AG08395 (cell line): ENCODE measurements at places on chromosomes 3 and 15.

DNA sequence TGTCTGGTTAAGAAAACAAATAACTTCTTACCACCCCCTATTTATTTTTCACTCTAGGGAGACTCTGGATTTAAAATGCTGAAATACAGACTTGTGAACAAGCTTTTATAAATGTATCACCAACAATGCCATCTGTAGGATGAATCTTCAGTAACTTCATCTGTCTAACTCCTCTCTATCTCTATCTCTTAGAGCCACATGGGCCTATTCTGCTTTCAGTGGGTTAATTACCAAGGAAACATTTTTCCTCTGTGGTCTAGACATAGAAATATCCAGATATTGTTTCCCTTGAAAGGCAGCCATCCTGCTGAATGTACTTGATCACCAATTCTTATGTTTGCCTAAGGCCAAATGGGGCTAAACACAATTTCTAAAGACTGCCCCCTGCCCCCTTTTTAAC lies 167.6 kb upstream of the COL8A1 start:
- no peak for DNase-seq

DNA sequence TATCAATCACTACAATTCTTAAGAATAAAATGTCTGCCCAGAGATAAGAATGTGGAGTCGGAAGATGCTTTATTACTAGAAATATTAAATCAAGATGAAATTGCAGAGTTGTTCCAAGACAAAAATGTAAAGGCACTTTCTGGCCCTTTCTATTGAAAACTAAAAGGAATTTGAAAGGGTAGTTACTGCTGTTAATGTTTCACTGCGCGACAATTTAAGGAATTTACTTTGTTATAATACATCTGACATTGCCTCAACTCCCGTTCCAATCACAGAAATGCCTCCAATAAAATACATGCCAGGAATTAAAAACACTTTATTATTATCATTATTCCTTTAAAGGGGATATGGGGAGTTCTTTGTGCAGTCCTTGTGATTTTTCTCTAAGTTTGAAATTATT lies 26.4 kb downstream of the RSL24D1 start:
- no peak for DNase-seq

DNA sequence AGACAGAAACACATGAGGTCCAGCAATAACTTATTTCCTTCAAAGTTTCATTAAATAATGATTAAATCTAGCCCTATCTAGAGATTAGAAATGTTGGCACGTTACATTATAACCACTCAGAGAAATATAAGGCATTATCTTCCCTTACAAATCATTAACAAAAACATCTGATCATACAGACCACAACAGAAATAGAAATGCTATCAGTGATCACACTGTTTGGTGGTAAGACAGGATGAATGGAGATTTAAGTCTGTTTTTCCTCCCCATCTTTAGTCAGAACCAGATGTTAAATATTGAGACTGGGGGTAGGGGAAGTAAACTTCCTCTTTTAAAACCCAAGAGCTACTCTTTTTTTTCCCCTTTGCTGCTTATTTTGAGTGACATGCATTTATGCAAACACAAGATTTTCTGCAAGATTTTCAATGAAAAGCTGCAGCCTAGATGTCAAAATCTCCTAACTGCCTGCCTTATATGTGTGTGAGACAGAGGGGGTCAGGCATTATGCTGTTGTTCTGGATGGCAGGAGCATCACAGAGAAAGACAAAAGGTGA lies 70.4 kb downstream of the CBLB start:
- no peak for DNase-seq

DNA sequence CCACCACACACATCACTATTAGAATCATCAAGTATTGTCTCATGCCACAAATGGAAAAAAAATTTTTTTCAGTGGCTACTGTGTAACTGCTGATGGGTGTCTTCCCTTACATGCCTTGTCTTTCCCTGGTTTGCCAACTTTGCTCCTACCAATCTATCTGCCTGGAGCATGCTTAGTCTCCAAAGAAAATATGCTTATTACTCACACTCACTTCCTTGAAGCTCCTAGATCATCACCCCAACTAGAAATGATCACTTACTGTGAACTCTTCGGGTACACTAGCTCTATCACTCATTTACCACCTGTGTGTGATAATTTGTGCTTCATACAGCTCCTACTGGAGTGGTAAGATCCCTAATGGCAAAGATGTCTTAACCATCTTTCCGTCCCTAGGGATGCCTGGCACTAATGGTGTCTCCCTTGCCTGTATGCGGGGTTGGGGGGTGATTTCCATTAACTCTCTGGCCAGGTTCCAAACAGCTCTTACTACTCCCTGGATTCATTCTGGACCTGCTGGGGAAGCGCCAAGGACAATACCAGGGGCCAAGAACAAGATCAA lies 799 bp downstream of the VPS33B start:
- peak; percentile 34 for DNase-seq

- DNase-seq, result peak; percentile 74
Measured at GRCh38 chr15:83379579-83379959, 67.6 kb upstream of the SH3GL3 start.

GRCh38 chr3:158384019-158384418 lies 187.0 kb upstream of the MLF1 start:
- DNase-seq, result no peak

DNA sequence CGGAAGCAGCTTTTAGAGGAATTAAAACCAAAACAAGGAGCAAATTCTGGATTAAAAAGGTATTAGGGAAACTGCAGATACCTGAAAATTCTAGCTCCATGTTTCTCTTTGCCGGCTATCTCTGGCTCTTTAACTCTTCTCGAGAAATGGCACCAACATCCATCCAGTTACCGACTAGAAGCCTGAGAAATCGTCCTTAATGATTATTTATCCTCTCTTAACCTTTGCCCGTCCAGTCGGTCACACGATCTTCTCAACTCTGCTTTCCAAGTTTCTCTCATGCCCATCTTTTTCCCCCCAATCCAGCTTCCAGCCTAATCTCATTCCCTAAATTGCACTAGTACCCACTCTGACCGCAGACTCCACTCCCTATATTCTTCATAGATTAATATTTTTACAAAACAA lies 596 bp upstream of the SGO1 start:
- DNase-seq, result peak; percentile 10

DNA sequence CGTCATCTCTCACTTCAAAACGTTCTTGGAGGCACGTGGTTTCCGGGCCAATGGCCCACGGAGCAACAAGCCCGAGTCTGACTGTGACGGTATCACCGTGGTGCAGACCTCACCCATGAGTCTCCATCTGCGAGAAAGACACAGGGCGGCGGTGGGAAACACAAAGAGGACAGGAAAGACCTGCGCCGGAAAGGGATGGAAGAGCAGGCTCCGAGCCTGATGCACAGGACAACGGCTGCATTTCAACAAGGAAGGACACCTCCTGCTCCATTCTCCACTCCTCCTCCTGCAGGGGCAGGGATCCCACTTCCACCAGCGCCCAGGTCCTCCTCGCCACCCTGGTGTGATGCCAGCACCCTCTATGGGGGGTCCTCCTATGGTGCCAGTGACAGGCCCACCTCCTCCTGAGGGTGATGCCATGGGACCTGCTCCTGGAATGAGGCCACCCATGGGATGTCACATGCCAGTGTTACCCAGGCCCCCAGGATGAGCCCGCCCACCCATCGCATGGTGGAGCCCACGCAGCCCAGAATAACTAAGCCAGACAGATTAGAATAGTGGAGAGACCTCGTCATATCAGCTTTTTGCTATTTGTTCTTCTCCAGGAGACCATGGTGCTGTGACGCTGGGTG lies 73.0 kb upstream of the PCSK6 start:
- no peak for DNase-seq

DNA sequence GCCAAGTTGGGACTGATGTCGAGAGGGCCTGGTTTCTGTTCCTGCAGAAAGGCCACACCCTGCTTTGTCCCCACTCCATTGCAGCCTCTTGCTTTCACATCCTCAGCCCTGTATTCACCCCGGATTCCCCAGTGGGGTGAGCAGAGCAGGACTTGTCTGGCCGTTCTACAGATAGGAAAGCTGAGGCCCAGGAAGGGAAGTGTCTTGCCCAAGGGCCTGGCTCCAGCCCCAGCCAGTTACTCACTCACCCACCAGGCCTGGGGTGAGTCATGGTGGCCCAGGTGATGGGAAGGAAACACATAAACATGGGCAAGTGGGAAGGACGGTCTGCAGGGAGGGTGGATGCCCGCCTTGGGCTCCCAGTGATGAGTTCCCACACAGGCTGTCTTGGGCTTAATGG lies 6.1 kb upstream of the DUSP7 start:
- DNase-seq, result peak; percentile 94

GRCh38 chr3:42493126-42493797 lies 9.2 kb upstream of the VIPR1 start:
- no peak for DNase-seq

DNA sequence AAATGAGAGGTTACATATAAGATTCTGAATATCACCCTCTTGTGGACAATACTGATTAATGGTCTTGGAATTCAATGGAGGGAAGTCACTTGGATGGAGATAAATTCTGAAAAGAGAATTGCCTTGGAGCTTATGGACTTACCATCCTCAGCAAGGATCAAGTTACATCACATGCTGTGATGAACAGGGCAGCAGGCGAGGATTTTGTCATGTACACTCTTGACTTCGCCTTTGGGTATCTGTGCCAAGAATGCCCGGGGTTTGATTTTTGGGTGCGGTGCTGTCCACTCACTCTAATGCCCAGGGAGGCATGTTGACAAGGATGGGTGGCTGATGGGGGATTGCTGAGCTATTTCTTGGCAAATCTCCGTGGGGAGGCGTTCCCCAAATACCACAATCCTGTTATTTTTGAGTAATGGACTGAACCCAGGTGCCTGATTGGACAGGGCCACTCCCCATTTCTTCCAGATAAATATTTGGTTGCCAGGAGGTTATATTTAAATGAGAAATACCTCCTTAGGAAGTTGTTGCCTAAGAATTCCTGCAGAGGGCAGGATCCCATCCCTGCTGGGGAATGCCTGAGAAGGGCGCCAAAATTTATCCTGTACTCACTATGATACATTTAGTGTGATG lies 96.3 kb downstream of the TPRG1 start:
- peak; percentile 27 for DNase-seq

DNA sequence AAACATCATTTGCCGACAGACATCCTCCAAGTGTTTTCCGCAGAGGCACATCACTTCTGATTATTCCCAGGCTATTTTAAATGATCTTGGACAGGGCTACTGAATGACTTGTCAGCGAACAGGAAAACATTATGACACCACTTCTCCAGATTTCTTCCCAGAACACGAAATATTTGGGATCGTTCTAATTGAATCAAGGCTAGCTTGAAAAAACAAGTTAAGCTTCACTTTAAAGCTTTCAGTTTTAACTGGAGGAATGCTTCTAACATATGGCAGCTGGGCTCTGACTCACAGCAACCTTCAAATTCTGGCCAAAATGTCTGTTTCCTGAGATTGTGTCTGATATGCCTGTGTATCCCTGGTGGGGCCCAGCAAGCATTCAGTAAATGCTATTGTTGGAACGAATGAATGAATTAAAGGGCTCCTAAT lies 127.0 kb upstream of the ICE2 start:
- DNase-seq, result peak; percentile 69

GRCh38 chr3:118527514-118528044 lies 507.1 kb downstream of the IGSF11 start:
- DNase-seq, result no peak

GRCh38 chr3:195752066-195752465 lies 31.3 kb downstream of the MUC20 start:
- DNase-seq, result no peak

DNA sequence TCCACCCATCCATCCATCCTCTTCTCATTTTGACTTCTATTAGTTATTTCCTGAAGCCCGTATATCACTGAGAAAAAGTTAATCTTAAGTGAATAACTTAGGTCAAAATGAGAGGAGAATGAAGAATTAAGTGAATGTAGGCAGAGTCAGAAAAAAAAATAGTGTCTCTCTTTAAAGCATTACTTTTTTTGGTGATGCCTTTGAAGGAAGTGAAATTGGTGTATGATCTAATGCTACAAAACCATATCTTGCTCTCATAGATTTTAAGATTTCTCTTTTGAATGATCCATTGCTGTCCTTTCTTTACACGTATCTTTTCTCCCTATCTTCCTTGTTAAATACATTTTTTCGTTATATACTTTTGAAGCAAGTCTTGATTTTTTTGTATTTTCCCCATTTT lies 23.4 kb downstream of the FNDC3B start:
- DNase-seq, result no peak

DNA sequence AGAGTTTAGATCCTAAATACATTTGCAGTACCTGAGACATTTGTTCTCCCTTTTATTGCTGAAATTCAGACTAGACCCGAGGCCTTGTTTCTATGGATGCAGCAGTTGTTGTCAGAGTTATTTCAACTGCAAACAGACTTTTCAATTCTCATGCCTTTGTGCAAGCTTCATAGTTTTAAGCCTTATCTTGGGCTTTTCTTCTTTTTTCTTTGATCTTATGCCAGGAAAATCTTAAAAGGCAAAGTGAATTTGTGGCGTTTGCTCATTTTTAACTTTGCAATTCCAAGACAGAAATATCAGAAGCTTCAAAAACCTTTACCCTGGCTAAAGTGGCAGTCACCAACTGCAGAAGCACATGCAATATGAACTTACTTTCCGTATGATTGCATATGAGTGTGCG lies 576.7 kb downstream of the DIPK2A start:
- no peak for DNase-seq

- no peak for DNase-seq
Measured at GRCh38 chr3:147356909-147357900, 49.1 kb downstream of the ZIC4 start.

- no peak for DNase-seq
Measured at GRCh38 chr3:152293347-152294006, 24.7 kb downstream of the MBNL1 start.

DNA sequence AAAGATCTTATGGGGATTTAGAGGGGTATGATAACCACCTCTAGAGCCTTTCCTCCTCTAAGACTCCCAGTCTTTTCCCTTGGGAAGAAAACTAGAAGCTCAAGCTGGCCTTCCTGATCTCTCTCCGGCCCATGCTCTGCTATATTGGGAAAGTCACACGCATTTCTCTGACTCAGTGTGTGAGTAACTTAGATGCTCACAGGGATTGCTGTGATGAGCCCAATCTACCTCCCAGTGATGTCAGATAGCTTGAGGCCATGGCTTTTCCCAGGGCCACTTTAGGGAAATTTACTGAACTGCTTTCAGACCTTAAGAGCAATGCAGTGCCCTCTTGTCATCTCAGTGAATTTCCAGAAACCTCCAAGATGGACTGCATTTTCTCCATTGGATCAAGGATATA lies 8.6 kb upstream of the ST8SIA2 start:
- DNase-seq, result peak; percentile 83

- DNase-seq, result peak; percentile 13
Measured at GRCh38 chr3:24545887-24546286, 51.2 kb upstream of the THRB start.

DNA sequence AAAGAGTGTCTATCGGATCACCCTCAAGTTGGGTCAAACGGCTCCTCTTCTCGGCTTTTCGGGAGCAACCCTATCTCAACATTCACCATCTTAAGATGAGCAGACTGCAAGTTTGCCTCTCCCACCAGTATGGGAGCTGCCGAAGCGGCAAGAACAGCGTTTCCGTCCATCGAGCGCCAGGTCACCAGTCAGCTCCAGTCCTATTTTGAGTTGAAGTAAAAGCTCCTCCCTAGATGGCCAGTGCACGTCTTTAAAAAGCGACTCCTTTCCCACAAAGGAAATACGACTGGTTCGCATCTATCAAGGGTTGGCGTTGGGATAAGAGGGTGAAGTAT lies 369 bp upstream of the U2SURP start:
- DNase-seq, result no peak

GRCh38 chr3:132325634-132326033 lies 8.4 kb downstream of the ACP3 start:
- DNase-seq, result no peak

- no peak for DNase-seq
Measured at GRCh38 chr15:86063356-86064095, 16.1 kb upstream of the AGBL1 start.
